ENCODE measurements at places on chromosomes 6 and 20.

DNA sequence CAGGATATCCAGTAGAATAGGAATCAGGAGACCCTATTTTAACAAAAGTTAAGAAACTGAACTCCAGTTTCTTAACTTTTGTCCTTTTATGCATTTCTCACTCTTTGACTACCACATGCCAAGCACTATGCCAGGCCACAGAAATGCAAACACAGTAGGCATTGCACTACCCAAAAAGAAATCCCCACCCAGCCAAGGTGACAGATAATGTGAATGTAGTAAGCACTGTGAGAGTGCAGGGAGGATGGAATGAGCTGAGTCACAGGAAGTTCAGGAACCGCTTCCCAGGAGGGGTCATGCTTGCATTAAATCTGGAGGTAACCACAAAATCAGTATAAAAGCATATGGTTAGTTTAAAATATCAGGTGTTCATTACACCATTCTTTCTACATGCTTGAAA is 20.1 kb upstream of the FAM83C start:
- no peak for DNase-seq

DNA sequence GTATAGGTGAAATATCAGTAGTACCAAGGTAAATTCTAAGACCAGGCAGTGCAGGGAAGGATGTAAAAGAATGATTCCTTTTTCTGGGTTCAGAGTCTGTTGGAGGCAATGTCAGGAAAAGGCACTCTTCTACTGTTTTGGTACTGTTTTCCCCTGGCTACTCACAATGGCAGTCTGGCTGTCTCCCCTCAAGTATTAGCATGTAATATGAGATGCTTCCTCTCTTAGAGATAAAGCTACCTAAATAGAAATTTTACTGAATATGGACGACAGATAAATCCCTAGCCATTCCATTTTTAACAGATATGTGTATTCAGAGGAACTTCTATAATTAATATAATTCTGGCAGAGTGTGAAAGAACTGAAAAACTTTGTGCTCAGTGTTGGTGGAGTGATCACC is 3.5 kb downstream of the RNF8 start:
- no peak for DNase-seq

DNA sequence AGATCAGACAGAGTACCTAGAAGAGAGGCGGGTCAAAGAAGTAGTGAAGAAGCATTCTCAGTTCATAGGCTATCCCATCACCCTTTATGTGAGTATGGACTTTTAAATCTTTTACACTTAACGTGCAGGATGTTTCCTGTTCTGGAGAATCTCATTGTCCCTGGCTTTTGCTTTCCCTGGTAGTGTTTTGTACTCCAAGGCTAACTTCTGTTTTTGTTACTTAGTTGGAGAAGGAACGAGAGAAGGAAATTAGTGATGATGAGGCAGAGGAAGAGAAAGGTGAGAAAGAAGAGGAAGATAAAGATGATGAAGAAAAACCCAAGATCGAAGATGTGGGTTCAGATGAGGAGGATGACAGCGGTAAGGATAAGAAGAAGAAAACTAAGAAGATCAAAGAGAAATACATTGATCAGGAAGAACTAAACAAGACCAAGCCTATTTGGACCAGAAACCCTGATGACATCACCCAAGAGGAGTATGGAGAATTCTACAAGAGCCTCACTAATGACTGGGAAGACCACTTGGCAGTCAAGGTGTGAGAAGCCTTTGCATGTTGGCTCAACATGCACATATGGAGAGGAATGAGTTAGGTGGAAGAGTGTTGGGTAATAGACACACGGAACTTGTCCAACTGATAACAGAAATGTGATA is 3.3 kb downstream of the HSP90AB1 start:
- DNase-seq, result no peak

- DNase-seq, result no peak
Observed at GRCh38 chr20:38883081-38883980, 42.9 kb upstream of the FAM83D start.

GRCh38 chr6:167091026-167091804 is 31.7 kb upstream of the CCR6 start:
- DNase-seq, result no peak

DNA sequence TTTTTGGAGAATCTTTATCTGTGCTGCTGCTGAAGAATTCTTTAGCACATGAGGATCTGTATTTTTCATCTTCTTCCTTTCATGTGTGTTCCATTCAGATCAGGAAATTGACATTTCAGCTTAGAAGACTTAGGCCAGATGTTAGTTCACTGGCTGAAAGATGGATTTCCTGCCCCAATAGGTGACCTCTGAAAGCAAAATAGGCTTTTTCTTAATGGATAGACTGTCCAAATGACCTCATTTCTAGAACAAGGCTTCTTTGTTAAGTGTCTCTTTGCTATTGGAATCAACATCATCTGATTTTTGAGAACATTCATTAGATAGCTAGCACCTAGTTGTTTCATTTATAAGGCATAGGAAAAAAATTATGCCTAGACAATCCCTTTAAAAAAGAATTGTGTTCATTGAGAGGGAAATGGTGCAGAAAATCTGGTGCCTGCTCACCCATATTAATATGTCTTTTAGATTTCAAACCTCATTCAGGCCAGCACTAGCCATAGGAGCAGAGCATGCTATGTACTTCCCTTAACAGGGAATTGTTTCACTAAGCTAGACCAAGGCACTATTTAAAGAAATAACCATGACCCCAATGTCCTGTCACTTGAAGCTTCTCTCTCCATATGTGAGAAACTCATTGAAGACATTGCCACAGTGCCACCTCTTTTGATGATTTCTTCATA is 13.6 kb upstream of the SASH1 start:
- no peak for DNase-seq

DNA sequence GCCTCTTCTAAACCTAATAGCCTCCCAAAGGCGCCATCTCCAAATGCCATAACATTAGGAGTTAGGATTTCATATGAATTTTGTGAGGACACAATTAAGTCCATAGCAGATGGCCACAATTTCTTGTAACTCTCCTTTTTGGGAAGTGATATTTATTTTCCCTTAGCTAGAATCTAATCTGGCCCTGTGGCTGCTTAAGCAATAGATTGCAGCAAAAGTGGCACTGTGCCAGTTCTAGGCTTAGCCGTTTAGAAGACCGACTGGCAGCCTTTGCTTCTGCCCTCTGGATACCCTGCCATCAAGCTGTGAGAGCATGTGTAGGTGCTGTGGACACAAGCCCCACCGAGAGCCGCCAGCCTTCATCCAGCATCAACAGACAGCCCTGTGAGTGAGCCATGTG is 15.9 kb upstream of the ADGB start:
- no peak for DNase-seq

GRCh38 chr6:168320634-168321033 is 1.1 kb upstream of the DACT2 start:
- no peak for DNase-seq

GRCh38 chr20:60424267-60424902 is 466.2 kb downstream of the CDH26 start:
- no peak for DNase-seq

All from stimulated activated CD8-positive, alpha-beta memory T cell treated with anti-CD3 and anti-CD28 coated beads, Interleukin-15, amount 100 ng/mL, for 48 hours (primary cell).